ENCODE measurements at places on chromosomes 4 and X.
A peak's percentile ranks its signal among the peaks of the same experiment; 100 is the strongest.

DNA sequence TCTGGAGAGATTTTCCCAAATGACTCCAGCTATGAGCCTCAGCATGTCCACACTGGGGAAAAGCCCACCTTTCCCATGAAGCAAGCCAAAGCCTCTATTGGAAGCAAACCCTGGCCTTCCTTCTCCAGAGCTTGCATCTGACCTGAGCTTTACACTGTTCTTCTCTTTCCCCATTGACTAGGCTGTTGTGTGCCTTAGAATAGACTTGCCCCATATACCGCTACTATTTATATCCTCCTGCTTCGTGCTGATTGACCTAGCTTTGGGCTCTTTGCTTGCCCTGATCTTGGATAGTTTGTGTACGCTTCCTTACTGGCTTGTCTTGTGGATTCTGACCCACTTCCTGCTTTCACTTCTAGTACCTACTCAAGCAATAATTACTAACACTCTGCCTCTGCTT lies 30.9 kb downstream of the FAM9B start:
- no peak for DNase-seq

DNA sequence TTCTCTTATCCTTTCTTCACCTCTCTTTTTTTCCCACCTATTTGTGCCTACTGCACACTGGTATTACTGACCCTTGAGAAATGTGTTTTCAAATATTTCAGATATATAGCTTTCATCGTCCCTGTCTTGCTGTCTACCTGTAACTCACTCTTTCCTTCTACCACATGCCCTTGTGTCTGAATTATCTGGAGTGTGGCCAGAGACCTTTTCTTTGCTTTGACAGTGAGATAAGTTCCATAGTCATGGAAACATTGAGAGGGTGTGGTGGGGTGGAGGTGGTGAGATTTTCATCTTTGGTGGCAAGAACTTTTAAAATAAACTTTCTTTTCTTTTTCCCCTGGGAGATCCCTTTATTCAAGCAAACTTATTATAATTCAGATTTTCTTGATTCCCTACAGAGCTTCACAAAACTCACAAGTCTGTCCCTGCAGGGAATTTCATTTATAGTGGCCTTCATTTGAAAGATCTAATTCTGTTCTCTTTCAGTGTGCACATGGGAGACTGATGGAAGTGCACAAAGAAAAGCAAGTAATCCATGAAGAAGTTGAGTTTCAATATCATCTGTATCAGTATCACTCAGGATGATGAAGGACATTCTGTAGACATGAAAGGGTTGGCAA lies 95.7 kb downstream of the SH2D1A start:
- no peak for DNase-seq

- DNase-seq, result no peak
Observed at GRCh38 chrX:33194876-33195433, 16.4 kb downstream of the DMD start.

DNA sequence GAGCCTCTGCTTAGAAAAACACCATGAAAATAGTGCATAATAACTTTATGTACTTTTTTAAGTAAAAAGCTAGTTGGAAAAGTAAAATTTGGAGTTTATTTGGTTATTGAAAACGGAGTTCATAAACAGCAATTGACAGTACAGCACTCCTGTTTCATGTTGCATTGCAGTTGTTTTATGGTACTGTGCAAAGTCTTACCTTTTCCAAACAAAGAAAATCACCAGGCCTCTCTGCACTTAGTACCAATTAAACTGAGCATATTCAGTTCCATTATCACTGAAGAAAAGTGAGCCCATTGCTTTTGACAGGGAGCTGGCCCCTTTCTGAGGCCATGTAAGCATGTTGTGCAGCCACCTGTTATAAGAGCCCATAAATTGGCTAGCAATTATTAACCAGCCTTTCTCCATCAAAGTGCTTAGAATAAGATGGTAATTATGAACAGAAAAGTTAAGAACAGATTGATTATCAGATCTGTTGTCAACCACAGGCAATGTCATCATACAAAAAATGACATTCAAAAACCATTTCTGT lies 376.6 kb upstream of the EMCN start:
- no peak for DNase-seq

DNA sequence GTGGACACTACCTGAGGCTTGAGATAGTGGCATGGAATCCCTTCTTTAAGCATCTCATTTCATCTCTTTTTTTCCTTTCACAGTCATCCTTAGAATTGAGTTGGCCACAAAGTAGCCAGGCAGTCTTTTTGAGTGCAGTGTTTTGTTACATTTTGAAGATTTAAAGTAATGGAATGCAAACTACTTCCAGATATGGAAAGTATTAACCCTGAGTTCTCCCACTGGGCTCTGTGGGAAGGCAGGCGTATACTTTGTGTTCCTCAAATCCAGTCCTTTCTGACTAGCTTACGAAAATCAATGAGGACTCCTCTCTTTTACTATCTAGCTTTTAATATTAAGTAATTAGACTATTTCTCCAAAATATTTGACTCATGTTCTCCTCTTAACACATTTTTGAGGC lies 29.9 kb downstream of the PCDH10 start:
- no peak for DNase-seq

GRCh38 chr4:155734951-155735350 lies 23.9 kb upstream of the GUCY1B1 start:
- no peak for DNase-seq

GRCh38 chr4:37927434-37927833 lies 32.8 kb upstream of the PTTG2 start:
- DNase-seq, result no peak

DNA sequence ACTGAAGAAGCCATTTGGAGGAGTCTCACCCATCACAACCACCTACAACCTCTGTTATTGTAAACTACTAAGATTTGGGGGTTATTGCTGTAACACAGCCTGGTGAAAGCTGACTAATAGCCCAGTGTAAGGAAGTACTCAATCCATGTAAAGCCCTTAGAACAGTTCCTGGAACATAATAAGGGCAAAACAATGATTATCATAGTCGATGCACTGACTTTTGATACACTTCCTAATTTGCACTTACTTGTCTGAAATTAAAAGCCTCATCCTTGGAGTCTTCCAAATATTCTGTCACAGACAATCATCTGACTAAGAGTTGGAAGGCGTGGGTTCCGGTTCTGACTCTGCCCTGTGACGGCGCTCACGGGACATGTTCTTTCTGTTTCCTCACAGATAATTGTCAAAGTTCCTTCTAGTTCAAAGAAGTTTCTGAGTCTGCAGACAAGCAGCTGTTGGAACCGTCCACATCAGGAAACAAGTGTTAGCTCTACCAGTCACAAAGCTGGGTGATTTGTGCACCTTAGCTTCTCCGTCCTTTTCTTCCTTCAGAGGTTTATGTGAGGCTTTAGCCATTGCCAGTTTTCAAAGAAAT lies 33.4 kb upstream of the RASGEF1B start:
- peak; percentile 39 for DNase-seq

DNA sequence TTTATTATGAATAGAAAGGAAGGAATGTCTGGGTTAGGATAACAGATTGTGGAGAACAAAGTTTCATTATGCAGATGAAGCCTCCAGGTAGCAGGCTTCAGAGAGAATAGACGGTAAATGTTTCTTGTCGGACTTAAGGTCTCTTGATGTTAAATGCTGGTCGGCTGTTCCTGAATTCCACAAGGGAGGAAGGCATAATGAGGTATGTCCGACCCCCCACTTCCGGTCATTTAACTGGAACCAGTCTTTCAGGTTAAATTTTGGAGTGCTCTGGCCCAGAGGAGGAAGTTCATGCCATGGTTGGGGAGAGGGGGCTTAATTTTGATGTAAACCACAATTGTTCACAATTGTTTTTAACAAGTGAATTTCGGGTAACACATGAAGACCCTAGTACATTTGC lies 158.1 kb upstream of the VCX3A start:
- DNase-seq, result no peak

GRCh38 chrX:150074175-150074574 lies 135.9 kb upstream of the EOLA2 start:
- no peak for DNase-seq

DNA sequence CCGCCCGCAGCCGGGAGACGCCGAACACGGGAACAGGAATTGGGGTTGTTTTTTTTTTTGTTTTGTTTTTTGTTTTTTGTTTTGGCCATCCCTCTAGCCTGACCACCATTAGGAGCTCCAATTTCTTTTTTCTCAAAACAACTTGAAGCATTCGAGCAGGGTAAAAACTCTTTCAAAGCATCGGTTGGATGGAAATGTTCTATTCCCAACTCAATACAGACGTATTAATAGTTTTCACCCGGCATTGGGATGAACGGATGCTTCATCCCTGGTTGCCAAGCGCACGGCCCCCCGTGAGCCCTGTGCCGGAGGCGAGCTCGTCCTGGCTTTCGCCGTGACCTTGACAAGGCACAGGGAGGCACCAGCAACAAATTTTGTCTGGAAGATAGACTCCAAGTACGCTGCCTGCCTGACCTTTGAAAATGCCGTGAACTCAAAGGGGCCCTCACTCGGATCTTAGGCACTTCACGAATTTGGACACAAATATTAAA lies 352 bp upstream of the MAP3K15 start:
- DNase-seq, result no peak

GRCh38 chrX:107726816-107727534 lies 48.6 kb downstream of the TSC22D3 start:
- DNase-seq, result no peak

GRCh38 chr4:77921701-77922100 lies 59.1 kb downstream of the MRPL1 start:
- no peak for DNase-seq

DNA sequence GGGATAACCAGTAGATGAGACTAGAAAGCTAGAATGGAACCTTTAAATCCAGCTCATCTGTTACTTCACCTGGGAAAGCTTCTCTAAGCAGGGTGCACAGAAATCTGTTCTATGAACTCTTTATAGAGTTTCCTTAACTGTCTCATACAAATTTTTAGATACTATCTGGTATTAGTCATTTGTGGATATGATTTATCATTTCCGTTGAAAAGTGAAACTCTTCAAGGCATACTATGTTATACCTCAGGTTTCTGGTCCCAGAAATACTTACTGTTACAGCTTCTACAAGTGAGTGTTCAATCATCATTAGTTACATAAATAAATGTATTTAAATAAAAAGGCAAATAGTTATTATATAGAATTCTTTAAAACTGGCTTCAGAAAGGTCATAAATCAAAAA lies 298.3 kb upstream of the AGA start:
- DNase-seq, result no peak

Measured in T-helper 9 cell (primary cell).